ENCODE measurements at places on chromosomes 16 and 17.
A peak's percentile ranks its signal among the peaks of the same experiment; 100 is the strongest.

GRCh38 chr17:80453998-80454556, 22.3 kb downstream of the NPTX1 start:
- no peak for DNase-seq

DNA sequence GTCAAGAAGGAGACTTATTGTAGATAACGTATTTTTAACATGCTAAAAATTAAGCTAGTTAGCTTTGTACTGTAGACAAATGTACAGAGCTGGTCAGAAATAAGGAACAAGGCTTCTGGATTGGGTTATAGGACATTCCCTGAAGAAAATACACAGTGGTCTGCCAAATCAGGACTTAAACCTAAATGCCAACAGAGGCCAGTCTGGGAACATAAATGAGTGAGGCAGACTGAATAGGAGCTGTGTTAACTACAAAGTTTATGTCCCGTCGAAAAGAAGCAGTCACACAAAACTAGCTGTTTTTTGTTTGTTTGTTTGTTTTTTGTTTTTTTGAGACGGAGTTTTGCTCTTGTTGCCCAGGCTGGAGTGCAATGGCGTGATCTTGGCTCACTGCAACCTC, 120.4 kb upstream of the C17orf78 start:
- no peak for DNase-seq

GRCh38 chr16:64321881-64322280, 800.0 kb downstream of the CDH11 start:
- DNase-seq, result no peak

DNA sequence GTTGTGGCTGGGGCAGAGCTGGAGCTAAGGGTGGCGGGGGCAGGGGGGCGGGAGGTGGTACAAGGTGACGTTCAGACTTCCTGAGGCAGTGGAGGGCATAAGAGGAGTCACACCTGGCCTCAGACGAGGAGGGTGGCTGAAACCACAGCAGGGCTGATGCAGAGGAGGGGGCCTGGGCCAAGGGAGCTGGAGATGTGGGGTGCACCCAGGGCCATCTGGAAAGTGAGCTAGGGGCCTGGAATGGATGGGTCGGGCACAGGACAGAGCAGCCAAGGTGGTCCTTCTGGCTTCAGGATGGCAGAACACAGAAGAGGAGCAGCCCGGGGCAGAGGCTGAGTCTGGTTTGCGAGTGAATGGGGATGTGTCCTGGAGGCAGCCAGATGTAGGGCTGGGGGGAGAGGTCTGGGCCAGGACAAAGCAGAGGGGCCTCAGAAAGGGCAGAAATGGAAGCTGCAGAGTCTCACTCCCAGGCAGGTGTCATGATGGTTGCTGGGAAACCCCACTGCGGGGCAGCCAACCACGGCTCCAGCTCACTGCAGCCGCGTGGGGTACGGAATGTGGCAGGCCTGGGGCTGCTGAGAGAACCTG, 57.6 kb downstream of the PRMT7 start:
- no peak for DNase-seq

- DNase-seq, result peak; percentile 19
Measured at GRCh38 chr17:13306310-13306962, 288.6 kb upstream of the ELAC2 start.

DNA sequence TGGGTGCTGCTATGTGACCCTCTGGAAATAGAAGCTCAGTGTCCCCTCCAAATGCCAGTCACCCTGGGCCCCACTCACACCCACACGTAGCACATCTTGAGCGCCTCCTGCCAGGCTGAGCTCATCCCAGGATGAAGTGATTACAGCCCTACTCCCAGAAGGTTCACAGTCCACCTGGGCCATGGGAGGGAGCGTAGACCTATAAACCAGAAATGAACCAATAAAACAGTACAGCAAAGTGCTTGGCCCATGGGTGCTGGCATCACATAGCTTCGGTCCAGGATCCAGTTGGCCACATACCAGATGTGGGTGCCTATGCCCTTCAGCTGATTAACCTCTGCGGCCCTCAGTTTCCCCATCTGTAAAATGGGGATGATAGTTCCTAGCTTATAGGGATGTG, 2.2 kb upstream of the BICDL2 start:
- DNase-seq, result no peak

DNA sequence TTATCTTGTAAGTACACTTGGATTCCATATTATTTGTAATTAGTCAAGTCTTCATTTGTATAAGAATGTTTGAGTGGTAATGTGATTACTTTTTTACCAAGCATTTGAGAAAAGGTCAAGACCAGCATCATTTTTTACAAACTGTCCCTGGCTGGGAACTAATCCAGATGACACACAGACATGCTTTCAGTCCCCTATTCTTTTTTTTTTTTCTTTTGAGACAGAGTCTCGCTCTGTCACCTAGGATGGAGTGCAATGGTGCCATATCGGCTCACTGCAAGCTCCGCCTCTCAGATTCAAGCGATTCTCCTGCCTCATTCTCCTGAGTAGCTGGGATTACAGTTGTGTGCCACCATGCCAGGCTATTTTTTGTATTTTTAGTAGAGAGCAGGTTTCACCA, 4.5 kb downstream of the DERL2 start:
- DNase-seq, result no peak

DNA sequence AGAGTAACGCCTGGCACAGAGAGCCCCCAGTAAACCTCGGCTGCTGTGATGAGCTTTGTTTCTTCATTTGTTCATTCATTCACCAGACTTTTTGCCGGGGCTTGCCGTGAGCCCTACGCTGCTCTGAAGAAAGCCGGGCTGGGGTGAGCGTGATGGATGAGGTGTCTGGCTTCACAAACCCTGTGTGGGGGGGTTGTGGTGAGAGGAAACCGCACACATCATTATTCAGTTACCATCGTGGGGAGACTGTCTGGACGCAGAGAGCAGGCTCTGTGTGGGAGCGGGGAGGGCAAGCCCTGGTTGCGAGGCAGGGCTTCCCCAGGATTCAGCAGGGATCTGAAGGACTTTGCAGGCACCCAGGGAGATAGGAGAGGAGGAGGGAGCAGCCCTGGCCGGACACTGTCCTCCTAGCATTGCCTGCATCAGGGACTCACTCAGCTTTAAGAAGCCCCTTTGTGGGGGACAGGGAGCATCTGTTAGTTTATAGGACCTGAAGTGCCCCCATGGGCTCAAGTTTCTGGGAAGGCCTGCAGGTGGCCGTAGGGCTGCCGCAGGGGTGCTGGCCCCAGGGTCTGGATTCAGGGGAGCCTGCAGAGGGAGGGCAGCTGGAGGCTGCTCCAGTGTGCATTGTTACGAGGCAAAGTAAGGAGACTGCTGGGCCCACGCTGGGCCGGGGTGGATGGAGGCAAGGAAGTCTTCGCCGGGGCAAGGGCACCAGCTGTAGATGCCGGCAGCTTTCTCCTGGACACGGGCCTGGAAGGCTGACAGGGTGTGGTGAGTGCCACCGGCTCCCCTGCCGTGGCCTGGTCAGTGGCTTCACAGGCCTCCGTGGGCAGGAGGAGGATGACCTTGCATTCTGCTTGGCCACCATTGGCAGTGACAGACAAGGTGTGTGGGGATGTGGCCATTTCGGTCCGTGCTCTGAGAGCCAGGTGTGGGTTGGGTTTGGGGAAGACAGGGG, 334.5 kb downstream of the SEC14L1 start:
- no peak for DNase-seq

DNA sequence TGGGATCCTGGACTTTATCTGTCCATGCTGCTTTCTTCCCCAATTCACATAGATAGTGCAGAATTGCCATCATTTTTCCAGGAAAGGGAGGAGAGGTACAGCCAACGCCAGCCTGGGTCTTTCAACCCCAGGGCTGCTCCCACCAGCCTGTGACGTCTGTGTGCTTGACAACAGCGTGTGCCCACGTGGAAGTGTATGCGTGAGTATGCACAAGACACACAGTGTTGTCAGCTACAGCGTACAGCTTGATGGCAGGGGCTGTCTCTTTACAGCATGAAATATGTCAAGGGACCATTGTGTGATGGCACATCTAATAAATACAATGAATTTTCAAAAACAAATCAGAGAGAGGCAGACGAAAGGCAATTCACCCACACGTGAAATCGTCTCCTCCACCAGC, 62.3 kb downstream of the GSG1L start:
- no peak for DNase-seq

DNA sequence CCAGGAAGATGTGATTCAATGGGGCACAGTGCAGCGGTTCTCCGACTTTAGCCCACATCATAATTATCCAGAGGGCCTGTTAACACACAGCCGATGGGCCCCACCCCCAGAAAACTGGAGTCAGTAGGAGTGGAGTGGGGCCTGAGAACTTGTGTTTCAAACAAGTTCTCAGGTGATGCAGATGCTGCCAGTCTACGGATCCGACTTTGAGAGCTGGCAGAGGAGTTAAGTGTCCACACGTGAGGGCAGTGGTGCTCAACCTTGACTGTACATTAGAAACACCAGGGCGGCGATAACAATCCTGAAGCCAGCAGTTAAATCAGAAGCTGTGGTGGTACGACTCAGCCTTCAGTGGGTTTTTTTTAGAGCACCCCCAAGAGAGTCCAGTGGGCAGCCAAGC, 75.0 kb downstream of the GPRC5B start:
- no peak for DNase-seq

DNA sequence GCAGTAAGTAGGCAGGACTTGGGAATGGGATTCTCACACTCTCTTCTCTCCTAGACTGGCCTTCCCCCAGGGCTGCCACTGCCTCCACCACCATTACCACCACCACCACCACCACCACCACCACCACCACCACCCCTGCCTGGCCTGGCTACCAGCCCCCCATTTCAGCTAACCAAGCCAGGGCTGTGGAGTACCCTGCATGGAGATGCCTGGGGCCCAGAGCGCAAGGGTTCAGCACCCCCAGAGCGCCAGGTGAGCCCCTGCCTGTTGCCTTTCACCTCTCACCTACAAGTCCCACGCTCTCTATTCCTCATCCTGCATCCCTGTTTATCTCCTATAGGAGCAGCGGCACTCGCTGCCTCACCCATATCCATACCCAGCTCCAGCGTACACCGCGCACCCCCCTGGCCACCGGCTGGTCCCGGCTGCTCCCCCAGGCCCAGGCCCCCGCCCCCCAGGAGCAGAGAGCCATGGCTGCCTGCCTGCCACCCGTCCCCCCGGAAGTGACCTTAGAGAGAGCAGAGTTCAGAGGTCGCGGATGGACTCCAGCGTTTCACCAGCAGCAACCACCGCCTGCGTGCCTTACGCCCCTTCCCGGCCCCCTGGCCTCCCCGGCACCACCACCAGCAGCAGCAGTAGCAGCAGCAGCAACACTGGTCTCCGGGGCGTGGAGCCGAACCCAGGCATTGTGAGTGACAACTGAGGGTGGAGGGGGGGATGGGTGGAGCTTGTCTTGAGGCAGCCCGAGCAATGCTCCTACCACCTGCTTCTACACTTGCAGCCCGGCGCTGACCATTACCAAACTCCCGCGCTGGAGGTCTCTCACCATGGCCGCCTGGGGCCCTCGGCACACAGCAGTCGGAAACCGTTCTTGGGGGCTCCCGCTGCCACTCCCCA, 7.9 kb upstream of the TMEM88 start:
- no peak for DNase-seq

GRCh38 chr16:81996664-81997509, 14.4 kb downstream of the SDR42E1 start:
- peak; percentile 20 for DNase-seq

DNA sequence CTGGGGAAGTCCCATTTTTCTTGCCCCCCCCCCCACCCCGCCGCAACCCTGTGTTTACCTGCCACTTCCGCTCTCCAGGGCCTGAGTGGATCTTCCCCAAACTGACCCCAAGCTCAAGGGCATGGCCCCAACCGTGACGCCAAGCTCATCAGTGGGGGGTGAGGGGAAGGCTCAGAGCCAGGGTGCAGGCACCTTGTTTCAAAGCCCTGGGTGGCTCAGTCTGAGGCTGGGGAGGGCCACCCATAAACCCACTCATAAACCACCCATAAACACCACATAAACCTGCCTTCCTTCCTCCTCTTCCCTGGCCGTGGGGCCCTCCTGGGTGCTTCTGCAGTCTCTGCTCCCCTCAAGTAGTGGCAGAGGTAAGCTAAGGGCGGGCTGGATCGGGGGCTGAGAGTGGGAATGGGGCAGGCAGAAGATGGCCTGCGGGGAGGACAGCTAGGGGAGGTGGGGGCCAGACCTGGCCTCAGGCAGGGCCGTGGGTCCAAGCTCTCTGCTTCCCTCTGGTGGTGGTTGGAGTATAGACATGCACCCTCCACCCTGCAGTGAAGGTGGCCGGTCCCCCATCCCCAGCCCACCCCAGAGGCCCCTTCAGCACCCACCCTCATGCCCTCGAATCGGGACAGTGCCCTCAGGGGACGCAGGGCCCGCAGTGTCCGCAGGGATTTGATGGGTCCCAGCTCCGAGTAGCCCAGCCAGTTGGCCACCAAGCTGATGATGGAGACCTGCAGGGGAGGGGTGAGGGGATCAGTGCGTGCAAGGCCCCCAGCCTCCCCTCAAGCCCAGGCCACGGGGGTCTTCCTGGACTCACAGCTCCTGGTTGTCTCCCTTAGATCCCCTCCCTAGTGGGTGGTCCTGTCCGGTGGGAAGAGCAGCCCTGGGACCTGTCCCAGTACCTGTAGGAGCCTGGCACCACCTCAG, 14.6 kb upstream of the CD79B start:
- DNase-seq, result peak; percentile 91

Data from HuH-7.5 (cell line).